Tibial nerve (tissue), 4 donors: ENCODE measurements at places on chromosomes 12 and 14. TPM values are rescaled to one million over a fixed set of nuclear protein-coding genes. Genes with fewer than 3 reads are reported as not detected.

DNA sequence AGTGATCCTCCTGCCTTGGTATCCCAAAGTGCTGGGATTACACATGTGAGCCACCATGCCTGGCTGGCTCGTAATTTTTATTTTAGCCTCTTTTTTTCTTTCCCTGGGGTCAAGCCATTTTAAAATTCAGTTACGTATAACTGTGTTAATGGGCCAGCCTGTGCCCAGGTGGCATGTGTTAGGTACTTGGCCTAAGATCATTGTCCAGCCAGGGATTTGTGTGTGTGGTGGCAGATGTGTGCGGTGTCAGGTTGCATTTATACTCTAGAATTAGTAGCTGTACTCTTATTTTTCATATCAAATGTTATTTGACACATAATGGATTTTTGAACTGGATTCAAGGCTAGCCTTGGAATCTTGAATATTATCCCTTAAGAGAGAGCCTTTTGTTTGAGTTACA, 69.3 kb downstream of the FBXO34 start:
- no peak for DNase-seq

RNASE7 gene
- not detected for total RNA-seq

OAS2 gene
- 28.4 TPM for total RNA-seq

AGAP2 gene
- 1.9 TPM for total RNA-seq

- DNase-seq, result no peak
These were observed 174.8 kb upstream of the CDKN3 start for GRCh38 chr14:54221971-54222370.

ABCD2 gene
- total RNA-seq, result 7.3 TPM

GRCh38 chr14:52443506-52443905, 108.8 kb downstream of the TXNDC16 start:
- DNase-seq, result no peak

TAC3 gene
- not detected for total RNA-seq

CCDC85C gene
- total RNA-seq, result 4.6 TPM

MORN3 gene
- total RNA-seq, result not detected

DNA sequence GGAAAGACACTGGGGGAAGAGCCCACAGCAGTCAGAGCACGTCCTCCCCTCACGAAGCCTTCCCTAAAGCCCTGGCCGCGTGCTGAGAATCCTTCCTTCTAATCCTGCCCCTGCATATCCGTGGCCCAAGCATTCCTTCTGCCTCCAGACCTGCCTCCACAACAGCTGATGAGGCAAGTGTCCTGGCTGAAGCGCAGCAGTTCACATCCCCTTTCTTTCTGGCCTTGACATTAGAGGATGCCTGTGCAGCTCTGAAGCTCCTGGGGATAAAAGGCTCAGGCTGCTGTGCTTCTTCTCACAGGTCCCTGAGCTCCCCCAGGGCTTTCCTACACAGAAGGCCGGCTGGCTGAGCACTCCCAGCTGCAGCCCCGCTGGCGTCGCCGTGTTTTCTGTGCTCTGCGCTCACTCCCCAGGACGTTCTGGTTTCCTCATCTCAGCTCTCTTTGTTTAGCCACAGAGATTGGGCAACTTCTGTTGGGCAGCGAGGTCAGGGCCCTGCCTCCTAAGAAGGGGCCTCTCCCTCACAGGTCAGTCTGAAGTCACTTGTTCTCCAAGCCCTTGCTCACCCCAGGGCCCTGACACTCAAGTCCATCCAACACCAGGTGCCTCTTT, 45.8 kb downstream of the NINJ2 start:
- peak; percentile 22 for DNase-seq

- DNase-seq, result no peak
These were observed 57.8 kb downstream of the ATG14 start for GRCh38 chr14:55353686-55354467.

- DNase-seq, result peak; percentile 67
These were observed 238.8 kb downstream of the PAWR start for GRCh38 chr12:79451978-79452377.

GRCh38 chr12:95337146-95337545, 119.5 kb downstream of the VEZT start:
- no peak for DNase-seq
